ENCODE measurements at places on chromosomes 5 and 9.

DNA sequence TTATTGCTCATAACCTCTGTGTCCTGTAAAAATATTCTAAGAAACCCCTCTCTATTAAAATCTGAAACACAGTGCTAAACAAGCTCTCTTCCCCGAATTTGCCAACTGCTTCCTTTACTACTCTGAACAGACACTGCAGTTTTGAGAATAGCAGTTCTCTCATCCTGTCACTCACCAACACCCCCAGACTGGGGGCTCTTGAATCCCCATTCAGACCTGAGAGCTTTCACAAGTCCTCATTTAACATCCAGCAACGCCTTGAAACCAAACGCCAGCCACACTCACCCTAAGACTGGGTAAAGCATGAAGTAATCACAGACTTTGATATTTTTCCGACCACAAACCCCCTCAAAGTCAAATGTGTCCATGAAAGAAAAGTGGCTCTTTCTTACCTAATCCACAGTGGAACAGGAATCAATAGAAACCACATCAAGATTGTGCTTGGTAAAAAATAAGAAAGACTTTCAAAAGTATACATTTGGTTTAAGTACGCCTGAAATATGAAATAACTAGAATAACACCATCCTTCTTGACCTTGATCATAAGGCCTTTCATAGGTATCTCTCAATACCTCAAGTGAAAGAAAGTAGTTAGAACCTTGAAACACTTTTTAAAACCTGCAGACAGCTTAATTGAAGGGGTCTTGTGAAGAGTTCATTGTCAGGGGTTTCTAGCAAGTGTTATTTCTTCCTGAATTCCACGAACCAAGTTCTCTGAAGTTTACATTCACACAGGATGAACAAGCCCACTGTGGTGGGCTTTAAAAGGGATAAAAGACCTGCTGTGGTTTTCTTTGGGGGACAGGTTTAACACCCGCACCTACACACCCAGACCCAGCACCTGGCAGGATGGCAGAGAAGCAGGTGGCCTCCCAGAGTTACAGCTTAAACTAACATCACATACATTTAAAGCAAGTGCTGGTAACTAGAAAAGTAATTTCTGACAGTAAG lies 412.6 kb downstream of the MLLT3 start:
- DNase-seq, result peak; percentile 36

DNA sequence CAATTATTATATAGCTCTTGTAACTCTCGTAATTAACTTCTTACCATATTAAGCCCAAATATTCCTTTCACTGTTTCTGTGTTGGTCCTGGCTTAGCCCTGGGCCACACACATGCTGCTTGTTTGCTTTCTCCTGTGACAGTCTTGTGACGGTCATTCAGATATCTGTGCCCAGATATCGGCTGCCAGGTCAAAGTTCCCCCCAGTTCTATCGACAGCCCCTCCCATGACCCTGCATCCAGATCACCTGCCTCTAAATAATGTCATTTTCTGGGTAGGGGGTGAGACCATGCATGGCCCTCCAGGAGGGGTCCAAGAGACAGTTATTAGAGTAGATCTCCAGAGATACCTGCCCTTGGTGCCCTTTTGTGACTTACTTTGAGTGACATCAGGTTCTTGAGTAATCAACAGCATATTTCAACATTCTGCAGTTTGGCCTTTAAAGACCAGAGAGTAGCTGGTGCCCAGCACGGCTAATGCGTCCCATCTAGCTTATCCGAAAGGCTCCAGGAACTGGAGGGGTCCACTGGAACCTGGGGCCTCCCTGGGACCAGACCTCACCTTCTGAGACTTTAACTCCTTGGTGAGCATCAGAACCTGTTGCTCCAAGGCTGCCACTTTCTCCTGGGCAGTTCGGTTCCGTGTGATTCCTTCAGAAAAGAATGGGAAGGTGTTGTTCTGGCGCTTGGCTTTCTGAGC lies 26.9 kb downstream of the TBC1D2 start:
- DNase-seq, result no peak

DNA sequence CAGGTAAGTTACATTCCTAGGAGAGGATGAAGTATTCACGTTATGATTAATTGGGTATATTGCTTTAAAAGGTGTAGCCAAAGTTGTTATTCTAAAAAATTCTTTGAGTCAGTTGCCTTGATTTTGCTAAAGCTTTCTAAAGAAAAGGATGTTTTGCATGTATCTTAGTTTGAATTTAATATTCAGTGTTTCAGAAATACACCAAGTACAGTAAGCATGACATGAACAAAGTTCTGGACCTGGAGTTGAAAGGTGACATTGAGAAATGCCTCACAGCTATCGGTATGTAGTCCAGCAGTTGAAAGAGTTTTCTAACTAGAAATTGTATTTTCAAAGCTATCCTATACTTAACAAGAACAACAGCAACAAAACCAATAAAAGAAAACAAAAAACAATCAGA lies 14.2 kb downstream of the ANXA1 start:
- DNase-seq, result no peak

- DNase-seq, result no peak
These were observed 43.7 kb downstream of the RANBP6 start for GRCh38 chr9:5971740-5972139.

DNA sequence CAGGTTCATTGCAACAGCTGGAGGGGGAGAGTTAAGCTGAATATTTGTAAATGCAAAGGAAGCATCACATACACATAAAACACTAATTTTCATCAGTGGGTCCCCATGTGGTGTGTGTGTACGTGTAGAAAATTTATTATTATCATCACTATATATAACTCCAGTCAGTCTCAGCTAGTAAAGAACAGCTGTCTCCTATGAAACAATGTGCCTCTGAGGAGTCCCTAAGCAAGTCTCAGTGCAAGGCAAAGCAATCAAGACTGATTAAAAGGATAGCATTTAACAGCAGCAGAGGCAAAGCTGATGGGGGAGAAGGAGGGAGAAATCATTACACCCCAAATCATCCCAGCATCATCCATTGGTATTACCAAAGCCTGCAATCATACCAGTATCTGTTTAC lies 104.2 kb upstream of the MARCHF11 start:
- DNase-seq, result no peak

DNA sequence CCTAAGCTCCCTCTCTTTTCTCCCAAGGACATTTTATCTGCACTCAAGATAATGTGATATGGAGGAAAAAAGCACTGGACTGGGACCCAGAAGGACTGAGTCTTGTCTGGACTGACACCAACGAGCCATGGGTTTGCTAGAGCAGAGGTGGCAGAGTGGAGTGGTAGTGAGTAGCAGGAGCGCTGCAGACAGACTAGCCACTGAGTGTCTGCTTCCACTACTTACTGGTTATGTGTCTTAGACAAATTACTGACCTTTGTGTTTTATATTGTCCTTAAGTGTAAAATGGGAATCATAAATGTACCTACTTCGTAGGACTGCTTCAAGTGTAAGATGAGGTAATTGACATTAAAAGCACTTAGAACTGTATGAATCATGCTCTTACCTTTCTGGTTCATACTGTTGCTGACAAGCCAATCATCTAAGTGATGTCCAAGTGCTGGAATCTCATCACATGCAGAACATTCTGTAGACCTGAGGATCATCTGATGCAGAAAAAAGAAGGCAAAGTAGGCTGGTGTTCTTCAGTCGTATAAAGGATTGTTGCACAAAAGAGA lies 12.5 kb upstream of the PRLR start:
- no peak for DNase-seq

- DNase-seq, result no peak
These were observed 28.6 kb downstream of the TRIM32 start for GRCh38 chr9:116715751-116716150.

- no peak for DNase-seq
These were observed 1035.5 kb upstream of the WWC1 start for GRCh38 chr5:167255926-167256325.

GRCh38 chr5:11733185-11733839 lies 170.9 kb downstream of the CTNND2 start:
- no peak for DNase-seq

DNA sequence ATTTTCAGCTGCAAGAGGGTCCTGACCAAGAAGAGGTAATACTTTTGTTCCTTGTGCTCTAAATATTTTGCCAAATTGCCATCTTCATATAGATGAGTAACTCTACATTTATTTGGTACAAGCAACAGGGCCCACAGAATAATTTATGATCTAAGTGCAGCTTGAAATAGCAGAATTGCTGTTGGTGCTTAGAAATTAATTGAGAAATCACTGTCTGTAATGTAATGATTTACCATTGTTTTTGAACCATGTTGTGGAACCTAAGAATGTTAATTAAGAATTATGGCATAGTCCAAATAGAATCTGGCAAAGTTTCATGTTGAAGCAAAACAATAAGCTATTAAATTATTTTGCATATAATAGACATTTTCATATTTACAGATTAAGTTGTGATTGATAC lies 44.8 kb upstream of the NUDT12 start:
- DNase-seq, result no peak

DNA sequence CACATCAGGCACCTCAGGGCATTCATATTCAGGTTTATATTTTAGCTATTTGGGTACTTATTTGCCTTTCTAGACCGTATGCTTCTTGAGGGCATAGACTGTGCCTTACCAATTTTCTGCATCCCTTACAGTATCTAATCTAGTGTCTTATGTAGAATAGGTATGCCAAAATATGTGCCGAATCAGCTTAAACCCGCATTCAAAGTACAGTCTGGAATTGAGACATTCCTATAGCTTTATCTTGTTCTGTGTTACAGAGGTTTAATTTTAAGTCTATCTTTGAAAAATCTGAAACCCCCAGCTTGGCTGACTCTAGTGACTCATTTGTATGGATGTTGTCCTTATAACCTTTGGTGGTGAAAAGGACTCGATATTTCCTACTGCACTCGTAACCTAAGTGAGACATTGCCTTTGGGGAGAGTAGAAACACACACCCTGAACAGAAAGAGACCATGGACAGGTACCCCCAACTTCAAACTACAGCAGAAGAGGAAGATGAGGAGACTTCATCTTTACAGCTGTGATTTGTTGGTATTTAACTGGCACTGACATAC lies 27.0 kb upstream of the TMOD1 start:
- DNase-seq, result no peak

GRCh38 chr9:91187965-91188344 lies 173.8 kb downstream of the AUH start:
- no peak for DNase-seq

DNA sequence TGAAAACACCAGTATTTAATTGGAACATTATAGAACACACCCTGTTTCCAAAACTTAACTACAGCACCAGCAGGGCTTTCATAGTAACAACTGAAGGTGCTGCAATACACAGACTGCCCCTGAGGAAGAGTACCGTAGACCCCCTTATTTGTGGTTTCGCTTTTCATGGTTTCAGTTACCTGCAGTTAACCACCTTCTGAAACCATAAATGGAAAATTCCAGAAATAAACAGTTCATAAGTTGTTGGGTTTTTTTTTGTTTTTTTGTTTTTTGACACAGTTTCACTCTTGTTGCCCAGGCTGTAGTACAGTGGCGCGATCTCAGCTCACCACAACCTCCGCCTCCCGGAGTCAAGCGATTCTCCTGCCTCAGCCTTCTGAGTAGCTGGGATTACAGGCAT lies 9.5 kb upstream of the GLDC start:
- DNase-seq, result no peak

- no peak for DNase-seq
These were observed 579 bp downstream of the ADAMTS16 start for GRCh38 chr5:5140479-5141338.

DNA sequence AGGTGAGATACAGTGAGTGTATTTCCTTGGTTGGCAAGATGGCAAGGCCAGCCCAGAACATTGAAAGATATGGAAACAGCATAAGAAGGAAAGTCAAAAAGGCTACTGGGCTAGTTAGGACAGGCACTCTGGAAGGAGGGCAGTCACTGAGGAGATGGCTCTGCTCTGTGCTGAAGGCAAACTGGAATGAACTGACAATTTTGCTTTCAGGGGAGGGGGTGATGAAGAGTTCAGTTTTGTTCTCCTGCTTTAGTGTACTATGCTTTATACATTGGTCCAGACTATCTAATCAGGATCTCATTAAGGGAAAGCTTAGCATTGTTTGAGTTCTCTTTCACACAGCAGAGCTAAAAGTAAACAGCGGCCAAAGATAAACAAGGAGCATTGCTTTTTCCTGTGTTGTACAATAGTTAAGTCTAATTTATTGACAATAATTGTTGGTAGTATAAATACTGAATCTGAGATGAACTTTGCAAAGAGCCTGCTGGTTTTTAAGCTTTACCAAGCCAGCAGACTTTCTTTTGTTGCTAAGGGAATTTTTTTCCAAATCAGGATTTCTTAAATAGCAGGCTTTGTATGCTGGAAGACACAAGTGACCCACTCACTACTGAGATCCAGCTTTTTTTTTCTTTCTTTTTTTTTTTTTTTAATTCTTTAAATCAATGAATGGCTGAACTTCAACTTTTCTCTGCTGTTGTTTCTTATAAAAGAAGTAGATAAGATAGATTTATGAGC lies 355.5 kb downstream of the ARRDC3 start:
- no peak for DNase-seq

GRCh38 chr5:179819296-179820126 lies 1.2 kb upstream of the SQSTM1 start:
- DNase-seq, result peak; percentile 38

GRCh38 chr9:77785341-77785740 lies 137.2 kb upstream of the GNA14 start:
- DNase-seq, result no peak

DNA sequence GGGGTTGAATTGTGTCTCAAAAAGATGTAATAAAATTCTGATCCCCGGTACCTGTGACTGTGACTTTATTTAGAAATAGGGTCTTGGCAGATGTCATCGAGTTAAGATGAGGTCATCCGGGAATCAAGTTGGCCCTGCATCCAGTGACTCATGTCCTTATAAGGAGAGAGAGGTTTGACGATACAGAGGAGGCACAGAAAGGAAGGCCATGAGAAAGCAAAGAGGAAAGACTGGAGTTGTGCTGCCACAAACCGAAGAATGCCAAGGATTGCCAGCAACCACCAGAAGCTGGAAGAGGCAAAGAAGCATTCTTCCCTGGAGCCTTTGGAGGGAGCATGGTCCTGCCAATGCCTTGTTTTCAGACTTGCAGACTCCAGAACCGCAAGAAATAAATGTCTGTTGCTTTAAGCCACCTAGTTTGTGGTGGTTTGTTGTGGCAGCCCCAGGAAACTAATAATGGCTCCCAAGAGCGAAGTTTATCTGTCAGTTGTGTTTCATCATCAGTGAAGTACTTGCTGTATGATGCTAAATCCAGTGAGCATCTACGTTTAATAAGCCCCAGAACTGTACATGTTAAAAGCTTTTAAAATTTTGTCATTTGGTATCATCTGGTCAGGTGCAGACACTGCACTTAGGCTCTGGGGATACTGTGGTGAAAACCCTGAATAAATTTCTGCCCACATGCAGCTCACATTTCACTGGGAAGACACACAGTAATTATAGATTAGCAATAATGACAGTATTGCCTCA lies 114.8 kb downstream of the TLE4 start:
- no peak for DNase-seq

GRCh38 chr5:171285465-171285864 lies 23.6 kb upstream of the TLX3 start:
- DNase-seq, result no peak

Measured in CD4-positive, alpha-beta T cell treated with Interferon alpha-2 for 1 hour (primary cell).